ENCODE measurements at places on chromosomes 16 and 17. TPM values are rescaled to one million over a fixed set of nuclear protein-coding genes. Genes with fewer than 3 reads are reported as not detected.

GRCh38 chr17:32523827-32524552 lies 37.2 kb downstream of the CDK5R1 start:
- DNase-seq: no peak

- DNase-seq: peak; percentile 90
Measured at GRCh38 chr17:2214929-2215615, 88.5 kb downstream of the SMG6 start.

DNA sequence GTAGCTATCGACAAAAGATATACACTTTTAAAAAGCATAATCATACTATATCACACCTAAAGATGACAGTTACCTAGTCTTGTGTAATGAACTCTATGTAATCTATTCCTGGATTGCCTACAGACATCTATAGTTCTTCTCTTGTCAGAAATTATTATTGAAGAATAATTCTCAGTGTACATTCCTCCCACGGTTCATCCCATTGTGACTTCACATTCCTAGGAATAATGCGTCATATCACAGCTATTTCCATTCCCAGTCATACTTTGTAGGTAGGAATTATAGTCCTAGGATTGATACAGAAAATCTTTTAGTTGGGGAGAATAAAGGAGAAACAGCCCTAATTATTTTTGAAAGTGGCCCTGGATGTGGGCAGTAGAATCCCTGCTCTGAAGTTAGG lies 44.0 kb upstream of the ABCC11 start:
- DNase-seq: no peak

- no peak for DNase-seq
Measured at GRCh38 chr16:85639529-85640253, 26.6 kb downstream of the GSE1 start.

DNA sequence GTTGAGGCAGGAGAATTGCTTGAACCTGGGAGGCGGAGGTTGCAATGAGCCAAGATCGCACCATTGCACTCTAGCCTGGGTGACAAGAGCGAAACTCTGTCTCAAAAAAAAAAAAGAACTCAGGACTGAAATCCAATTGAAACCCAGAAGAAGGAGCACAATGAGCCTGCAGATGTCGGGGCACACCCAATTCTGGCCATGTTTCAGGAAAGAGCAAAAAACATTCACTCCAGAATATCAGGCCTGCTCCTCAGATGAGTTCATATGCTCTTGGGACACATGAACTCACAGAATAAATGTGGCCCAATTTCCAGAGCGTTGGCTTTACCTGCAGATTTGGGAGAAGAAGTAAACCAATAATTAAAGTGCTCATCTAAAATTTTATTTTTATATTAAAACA lies 3.0 kb upstream of the CMTM2 start:
- DNase-seq: no peak

Gene CETP
- polyA plus RNA-seq: not detected
